ENCODE measurements at places on chromosomes 7 and 10.

- no peak for DNase-seq
Observed at GRCh38 chr7:121505021-121505420, 108.9 kb upstream of the FAM3C start.

GRCh38 chr7:102426268-102427018 is 6.9 kb upstream of the ORAI2 start:
- peak; percentile 82 for DNase-seq

DNA sequence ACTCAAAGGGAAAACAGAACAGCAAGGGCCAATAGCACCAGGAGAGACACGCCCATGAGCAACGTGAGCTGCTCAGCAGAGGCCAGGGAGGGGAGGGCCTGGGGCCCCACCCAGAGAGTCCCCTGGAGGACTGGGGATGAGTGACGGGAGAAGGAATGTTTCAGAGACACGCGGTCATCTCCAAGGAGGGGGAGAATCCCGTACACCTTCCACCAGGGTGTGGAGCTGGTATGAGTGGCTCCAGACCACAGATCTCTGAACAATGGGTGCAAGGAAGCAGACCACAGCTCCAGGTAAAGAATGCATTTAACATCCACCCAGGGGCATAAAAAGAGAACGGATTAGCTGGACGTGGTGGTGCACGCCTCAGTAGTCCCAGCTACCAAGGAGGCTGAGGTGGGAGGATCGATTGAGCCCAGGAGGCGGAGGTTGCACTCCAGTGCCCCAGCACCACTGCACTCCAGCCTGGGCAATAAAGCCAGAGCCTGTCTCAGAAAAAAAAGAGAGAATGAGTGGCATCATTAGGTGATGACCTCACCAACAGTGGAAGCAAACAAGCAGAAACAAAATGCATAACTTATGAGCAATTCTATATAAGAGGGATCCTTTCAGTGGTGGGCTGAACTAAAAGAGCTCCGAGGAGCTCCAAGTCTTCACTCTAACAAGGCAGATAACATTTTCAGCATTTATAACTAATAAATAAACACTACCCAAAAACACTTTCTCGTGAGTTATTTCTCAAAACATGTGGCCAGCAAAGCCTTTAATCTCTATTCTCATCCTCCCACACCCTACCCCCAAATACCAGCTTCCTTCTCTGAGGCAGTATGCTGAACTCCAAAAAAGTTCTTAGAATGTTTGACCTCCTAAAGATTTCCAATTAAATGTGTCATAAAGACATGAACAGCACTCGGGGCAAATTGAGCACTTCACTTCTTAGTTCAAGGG is 12.5 kb downstream of the PSAP start:
- no peak for DNase-seq

- no peak for DNase-seq
Observed at GRCh38 chr7:17526621-17527020, 228.2 kb downstream of the AHR start.

GRCh38 chr7:79714081-79714480 is 260.6 kb upstream of the MAGI2 start:
- DNase-seq, result no peak

DNA sequence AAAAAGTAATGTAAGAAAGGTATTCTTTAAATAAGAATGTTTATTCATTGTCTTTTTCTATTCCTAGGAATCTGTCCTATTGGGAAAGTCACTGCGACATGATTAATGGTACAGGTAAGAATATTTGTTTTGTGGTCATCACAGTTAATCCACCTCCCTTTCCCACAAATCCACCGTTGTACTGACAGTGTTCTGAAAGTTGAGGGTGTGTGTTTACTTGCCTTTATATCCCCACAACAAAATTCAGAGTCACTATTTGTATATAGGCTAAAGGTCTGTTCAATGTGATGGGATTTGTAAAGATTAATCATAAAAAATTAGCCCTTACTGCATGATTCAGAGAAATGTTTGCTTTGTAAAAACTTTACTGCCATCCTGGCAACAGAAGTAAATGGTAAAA is 27.9 kb downstream of the CD36 start:
- DNase-seq, result no peak

DNA sequence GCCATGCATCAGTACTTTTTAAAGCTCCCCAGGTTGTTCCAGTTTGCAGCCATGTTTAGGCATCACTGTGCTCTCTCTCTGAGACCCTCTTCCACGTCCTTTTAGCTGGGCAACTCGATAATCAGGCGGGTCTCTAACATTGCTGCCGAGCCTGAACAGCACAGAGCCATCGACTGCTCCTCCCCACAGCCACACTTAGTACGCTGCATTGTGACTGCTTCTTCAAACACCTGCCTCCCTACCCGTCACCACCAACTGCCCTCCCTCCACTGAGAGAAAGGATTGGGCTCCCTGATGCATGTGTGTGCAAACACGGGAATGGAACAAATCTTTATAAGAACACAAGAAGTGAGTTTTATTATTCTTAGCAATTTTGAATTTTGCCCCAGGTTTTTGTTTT is 11.4 kb upstream of the TACR2 start:
- DNase-seq, result no peak

- peak; percentile 62 for DNase-seq
Observed at GRCh38 chr10:92240289-92241157, 50.4 kb downstream of the CPEB3 start.

- DNase-seq, result no peak
Observed at GRCh38 chr7:80618096-80618495, 20.3 kb upstream of the CD36 start.

- DNase-seq, result no peak
Observed at GRCh38 chr7:47764746-47765145, 182.8 kb upstream of the TNS3 start.

- peak; percentile 10 for DNase-seq
Observed at GRCh38 chr10:78664929-78665553, 403.7 kb upstream of the ZMIZ1 start.

DNA sequence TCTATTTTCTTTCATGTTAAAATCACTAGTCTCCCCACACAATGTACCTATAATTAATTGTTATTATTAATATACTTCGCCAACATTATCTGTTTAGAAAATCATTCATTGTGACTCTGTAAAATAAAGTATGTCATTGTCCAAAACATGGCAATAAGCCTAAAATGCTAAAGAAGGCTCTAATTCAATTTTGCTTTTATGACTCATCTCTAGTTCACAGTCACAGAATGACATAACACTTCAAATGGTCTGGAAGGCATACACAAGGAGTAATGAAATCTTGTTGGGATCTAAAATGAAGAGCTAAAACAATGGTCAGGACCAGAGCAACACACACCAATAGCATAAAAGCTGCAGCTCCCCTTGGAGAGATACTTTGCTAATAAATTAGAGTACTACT is 505.8 kb downstream of the GPAM start:
- no peak for DNase-seq

GRCh38 chr10:62165803-62166202 is 102.8 kb downstream of the RTKN2 start:
- DNase-seq, result no peak

- no peak for DNase-seq
Observed at GRCh38 chr7:37013771-37014170, 289.5 kb upstream of the AOAH start.
